ENCODE measurements at places on chromosomes 12 and 14.

DNA sequence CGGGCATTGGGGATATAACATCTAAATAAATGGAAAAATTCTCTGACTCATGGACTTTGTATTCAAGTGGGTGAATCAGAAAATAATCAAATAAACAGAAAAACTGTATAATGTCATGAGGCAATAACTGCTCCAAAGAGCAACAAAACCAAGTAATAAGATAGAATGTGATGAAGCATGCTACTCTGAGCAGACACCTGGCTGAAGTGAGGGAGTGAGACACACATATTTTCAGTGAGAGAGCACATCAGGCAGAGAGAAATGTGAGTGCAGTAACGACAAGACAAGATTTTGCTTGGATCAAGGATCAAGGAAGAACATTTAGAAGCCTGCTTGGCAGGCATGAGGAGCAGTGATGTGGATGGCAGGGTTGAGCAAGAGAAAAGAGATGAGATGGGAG, 75.8 kb upstream of the CCDC91 start:
- DNase-seq: no peak

DNA sequence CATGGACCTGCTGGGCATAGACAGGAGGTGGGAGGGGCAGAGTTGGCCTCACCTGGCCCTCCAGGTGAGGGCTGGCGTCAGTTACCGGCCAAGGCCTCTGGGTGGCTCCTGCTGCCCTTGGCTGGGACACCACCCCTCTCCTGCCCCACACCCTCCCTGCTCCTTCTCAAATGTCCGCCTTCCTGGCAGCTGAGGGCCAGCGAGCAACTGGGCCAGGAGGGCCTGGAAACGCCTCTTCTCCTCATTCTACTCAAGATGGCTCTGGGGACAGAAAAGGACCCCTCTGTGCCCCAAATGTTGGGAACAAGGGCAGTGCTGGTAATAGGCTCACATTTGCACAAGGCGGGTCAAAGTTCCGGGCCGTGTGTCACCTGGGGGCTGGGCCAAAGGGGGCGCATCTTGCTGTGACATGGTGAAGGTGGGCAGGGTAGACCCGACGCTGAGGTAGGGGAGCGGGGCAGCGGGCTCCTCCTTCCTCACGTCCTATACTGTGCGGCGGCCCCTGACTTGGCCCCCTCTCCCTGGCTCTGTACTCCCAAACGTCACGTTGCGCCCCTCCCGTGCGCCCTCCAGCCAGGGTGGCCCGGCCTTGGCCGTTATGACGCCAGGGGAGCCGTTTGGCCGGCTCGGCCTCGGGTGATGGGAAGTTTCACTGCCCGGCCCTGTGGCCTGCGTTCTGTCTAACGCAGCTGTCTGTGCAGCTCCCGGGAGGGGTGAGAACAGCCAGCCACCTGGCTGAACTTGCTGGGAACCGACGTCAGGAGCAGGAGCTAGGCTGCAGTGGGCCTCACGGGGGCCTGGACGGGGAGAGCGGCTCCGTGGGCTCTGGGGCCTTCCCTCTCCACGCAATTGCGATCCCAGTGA, 18.0 kb upstream of the DLK1 start:
- DNase-seq: no peak

- no peak for DNase-seq
Measured at GRCh38 chr12:6653342-6653741, 6.1 kb upstream of the ACRBP start.

- no peak for DNase-seq
Measured at GRCh38 chr12:40225984-40226602, 1.3 kb downstream of the LRRK2 start.

GRCh38 chr12:126033751-126034150, 968.5 kb downstream of the AACS start:
- DNase-seq: no peak

DNA sequence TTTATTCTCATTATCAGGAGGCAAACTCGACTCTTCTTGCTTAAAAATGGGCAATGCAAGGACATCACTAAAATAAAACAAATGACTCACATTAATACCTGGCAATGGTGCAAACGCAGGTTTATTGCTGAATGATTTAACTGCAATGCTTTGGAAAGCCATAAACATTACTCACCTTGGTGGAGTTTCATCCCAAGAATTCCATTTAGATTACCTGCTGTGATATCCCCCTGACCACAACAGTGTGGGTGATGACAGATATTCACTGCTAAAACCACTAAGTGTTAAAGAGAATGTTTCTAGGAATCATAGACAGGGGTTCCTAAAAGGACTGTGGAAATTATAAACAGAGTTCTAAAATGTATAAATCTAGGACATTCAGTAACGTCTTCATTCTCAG, 35.3 kb upstream of the CSRNP2 start:
- DNase-seq: no peak

DNA sequence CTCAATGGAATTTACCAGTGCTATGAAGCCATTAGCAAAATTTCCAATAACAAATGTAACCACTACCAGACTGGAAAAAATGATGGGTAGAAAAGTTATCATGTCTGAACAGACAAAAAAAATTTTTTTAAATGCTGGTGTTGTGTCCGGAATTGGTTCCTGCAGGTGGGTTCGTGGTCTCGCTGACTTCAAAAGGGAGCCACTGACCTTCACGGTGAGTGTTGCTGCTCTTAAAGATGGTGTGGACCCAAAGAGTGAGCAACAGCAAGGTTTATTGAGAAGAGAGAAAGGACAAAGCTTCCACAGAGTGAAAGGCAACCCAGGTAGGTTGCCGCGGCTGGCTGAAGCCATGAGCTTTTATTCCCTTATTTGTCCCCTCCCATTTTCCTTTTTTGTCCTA, at the start of gene TAS2R43:
Gene TAS2R43 (minus strand): TSS at position 186 of the 400 bp plus-strand sequence. CDS start 84 bp downstream, at position 102.
- DNase-seq: no peak

DNA sequence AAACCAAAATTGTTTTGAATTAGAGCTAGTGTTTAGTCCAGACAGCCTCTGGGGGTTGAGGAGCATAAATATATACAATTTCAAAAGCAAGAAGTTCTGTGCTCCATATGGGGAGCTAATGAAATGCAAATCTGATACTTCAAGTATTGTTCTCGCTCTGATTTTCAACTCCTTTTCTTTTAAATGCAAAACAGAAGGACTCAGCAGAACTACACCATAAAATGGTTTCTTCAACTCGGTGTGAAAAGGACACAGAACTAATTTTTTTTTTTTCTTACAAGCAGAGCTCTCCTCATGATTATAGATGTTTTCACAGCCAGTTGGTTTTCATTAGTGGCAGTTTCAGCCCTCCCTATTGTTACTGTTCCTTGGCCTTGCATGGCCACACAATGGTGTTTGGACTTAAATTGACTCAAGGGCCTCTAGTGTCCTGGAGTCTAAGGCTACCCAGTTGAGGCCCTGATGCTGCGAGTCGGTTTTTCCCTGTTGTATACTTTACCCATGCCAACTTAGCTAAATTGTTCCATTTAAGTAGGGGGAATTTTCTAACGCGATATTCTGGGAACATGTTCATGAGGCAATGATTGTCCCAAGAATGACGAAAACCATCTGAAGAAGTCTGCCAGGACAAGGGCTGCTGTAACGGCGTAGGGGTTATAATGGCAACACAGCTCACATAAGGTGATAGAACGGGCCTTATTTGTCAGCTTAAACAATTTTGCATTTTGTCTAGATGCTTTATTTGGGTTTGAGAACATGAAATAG, 120.3 kb downstream of the GPR135 start:
- DNase-seq: no peak

GRCh38 chr12:107748472-107748871, 12.5 kb downstream of the PRDM4 start:
- no peak for DNase-seq

- DNase-seq: no peak
Measured at GRCh38 chr12:64813723-64814122, 10.7 kb upstream of the TBC1D30 start.

- no peak for DNase-seq
Measured at GRCh38 chr12:90061809-90062208, 353.2 kb upstream of the ATP2B1 start.

DNA sequence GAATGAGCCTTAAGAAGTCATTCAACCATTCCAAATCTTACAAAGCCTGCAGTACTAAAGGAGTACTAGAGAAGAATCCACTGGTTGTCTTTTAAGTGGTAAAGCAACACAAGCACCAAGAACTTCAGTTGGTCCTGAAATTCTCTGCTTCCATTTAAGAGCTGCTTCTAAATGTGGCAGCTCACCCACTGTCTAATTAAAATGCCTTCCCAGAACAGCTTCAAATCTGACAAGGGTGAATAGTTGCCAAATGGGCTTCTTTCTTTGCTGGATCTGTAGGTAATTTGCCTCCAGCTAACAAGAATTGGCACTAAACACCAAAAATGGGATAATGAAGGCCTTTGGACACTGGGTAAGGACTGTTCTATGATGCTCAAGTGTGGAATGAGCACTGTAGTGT, 72.2 kb upstream of the NAP1L1 start:
- DNase-seq: no peak

GRCh38 chr12:122860854-122861586, 25.8 kb downstream of the HIP1R start:
- DNase-seq: no peak

GRCh38 chr12:12159988-12160387, 89.2 kb downstream of the BCL2L14 start:
- no peak for DNase-seq

GRCh38 chr12:51746416-51746815, 102.1 kb downstream of the FIGNL2 start:
- no peak for DNase-seq

GRCh38 chr12:10069976-10070375, 28.8 kb downstream of the CLEC1A start:
- no peak for DNase-seq

- DNase-seq: no peak
Measured at GRCh38 chr12:94458877-94459727, 565 bp downstream of the CEP83 start.

GRCh38 chr12:17169726-17170471, 563.9 kb upstream of the LMO3 start:
- DNase-seq: no peak

- DNase-seq: no peak
Measured at GRCh38 chr12:54383041-54383609, 1.4 kb downstream of the ZNF385A start.

GRCh38 chr12:88093573-88093972, 48.3 kb downstream of the CEP290 start:
- no peak for DNase-seq

DNA sequence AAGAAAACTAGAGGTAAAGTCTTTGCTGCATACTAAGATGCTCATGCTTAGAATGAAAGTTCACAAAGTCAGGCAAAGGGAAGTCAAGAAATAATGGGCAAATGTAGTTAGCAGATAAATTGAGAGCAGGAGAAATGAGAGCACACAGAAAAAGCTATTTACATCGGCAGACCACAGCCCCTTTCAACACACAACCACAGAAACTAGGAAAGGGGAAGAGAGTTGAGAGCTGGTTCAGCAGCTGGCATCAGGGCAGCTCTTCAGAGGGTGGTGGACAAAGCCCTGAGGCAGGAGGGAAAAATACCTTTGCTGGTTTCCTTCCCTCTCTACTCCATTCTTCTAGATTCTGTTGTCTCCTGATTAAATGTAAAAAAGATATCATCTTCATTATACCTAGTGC, 95.4 kb upstream of the ANO4 start:
- DNase-seq: no peak

GRCh38 chr12:31618228-31619025, 27.5 kb upstream of the DENND5B start:
- DNase-seq: no peak

GRCh38 chr14:89384023-89384422, 33.0 kb downstream of the FOXN3 start:
- DNase-seq: no peak

- no peak for DNase-seq
Measured at GRCh38 chr14:76687611-76688382, 73.5 kb upstream of the VASH1 start.

DNA sequence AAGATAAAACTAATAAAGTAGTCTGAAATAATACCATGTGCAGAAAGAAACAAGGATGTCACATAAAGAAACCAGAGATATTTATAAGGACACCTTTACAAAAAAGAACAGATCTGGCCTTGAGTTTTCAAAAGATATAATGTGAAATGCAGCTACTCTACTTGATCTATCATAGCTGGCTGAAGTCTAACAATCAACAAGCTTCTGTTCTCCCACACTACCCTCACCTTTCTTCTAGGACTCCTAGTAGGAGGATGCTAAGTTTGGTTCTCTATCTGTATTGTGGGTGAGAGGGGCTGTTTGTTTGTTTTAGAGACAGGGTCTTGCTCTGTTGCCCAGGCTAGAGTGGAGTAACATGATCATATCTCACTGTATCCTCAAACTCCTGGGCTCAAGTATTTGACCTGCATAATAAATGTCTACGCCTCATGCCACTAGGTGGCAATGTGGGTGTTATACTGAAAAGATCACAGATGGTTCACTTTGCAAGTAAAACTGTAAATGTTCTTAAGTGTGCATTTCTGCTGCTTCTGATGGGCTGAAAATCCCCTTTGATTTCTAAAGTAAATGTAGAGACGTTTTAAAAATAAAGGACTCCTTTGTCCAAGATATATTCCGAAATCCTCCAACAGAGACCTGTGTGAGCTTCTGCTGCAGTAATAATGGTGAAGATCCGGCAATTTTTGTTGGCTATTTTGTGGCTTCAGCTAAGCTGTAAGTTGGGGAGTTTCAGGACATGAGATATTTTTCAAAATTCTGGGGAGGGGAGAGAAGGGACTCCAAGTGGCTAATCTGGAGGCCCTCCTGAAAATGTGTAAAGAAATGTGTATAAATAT, 269.3 kb downstream of the DAD1 start:
- DNase-seq: no peak

- DNase-seq: no peak
Measured at GRCh38 chr14:95098984-95099599, 58.2 kb downstream of the DICER1 start.

DNA sequence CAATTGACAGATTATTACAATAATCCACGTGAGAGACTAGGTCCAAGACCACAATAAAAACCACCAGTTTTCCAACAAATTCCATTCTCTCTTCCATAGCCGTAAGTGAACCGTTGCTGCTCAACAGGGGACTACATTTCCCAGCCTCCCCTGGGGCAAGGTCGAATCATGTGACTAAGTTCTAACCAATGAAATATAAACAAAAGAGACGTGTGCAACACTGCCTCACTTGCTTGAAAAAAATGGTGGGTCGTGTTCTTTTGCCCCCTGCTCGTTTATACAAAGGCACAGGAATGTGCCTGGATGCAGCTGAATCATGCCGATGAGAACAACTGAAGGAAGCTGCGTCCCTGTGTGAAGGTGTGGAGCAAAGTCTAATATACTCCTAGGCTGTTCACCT, 51.1 kb downstream of the HSPB8 start:
- DNase-seq: no peak

DNA sequence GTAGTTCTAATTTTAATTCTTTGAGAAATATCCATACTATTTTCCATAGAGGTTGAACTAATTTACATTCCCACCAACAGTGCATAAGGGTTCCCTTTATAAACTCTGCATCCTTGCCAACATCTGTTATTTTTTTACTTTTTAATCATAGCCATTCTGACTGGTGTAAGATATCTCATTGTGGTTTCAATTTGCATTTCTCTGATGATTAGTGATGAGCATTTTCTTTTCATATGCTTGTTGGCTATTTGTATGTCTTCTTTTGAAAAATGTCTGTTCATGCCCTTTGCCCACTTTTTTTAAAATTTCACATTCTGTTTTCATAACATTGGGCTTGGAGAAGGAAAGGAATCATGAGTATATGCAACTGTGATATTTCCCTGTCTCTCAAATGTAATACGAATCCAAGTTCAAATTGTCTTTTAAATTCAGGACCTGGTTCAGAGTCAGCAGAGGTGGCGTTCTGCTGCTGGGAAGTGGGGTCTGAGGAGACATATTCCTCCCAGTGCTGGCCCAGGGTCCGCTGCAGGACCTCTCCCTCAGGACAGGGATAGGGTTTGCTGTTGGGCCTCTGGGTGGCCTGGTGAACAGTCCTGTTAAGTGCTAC, 81.2 kb upstream of the ETV6 start:
- no peak for DNase-seq
